ENCODE measurements at places on chromosomes 12 and 14.

GRCh38 chr12:34212651-34213050 is 190.4 kb downstream of the ALG10 start:
- no peak for DNase-seq

DNA sequence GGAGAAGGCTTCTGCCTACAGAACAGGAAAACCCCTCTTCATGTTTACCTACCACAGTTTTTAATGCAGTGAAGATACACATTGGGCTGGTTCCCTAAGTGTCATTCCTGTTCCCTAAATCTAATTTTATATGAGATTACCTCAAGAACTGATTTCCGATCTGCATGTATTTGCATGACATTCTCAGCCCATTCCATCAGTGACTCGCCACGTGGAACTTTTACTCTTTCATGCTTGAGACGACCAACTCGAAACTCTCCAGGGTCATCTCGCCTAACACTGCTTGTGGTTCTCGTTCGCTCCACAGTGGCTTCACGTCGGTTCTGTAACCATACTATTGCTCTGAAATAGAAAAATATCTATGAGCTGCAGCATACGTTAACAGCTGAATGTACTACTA is 83.1 kb upstream of the STRN3 start:
- no peak for DNase-seq

GRCh38 chr12:16198884-16199283 is 78.6 kb downstream of the SLC15A5 start:
- no peak for DNase-seq

GRCh38 chr14:53460544-53460943 is 307.4 kb upstream of the DDHD1 start:
- no peak for DNase-seq

GRCh38 chr14:75725481-75725880 is 64.4 kb downstream of the TTLL5 start:
- DNase-seq: no peak

DNA sequence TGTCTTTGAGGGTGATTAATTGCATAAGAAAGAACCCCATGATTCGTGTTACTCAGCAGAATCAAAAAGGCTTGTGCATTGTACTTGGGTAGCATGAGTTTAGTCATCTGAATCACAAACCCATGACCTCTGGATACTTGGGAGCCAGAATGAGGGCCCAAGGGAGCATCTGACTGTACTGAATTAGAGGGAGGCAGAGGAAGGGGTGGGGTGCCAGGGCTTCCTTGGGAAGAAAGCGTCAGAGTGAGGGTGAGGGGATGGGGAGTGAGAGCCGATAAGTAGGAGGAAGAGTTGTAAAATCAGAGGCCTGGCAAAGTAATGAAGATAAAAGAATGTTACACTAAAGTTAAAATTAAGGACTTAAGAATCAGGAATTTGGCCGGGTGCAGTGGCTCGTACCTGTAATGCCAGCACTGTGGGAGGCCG is 29.8 kb downstream of the GPRC5D start:
- DNase-seq: no peak

GRCh38 chr12:122987086-122987951 is 6.8 kb downstream of the ARL6IP4 start:
- no peak for DNase-seq

- DNase-seq: no peak
Observed at GRCh38 chr14:66311990-66312389, 174.2 kb upstream of the CCDC196 start.

- DNase-seq: no peak
Observed at GRCh38 chr14:56524971-56525677, 54.5 kb upstream of the TMEM260 start.

- DNase-seq: peak; percentile 54
Observed at GRCh38 chr12:105382771-105383622, 52.5 kb downstream of the C12orf75 start.

DNA sequence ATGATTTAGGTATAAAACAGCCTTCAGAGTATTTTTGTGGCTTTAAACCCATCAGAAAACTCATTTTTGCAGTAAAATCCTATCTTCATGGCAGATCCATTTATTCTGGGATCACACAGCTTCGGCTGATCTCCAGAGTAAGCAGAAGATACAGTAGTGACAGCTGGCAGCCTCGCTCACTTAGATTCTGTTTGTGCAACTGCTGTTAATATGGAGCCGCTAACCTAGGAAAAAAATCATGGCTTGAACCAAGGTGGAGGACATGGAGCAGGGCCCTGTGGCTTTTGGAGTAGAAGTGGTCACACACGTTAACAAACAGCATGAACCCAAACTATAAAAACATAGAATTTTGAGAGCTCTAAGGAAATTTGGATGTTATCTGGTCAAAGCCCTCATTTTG is 137.2 kb upstream of the ARHGAP5 start:
- DNase-seq: no peak

- DNase-seq: no peak
Observed at GRCh38 chr12:46266382-46266791, 2.5 kb downstream of the SLC38A1 start.

DNA sequence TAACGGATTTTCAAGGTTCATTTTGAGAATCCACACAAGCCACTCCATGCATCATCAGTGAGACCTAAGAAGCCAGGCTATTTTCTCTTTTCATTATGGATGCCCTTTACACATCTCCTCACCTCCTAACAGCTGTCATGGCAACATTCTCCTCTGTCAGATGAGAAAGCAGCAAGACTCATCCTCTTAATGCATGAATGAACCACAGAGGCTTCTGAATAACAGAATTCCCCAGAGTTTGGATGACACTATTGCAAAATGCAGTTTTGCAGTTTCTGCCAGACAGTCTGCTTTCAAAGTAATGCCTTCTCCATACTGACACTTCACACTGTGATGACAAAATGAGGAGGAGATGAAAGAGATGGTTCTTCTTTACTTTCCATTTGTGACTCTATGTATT is 286.7 kb upstream of the GRIP1 start:
- DNase-seq: no peak
